T1000 (cell line): ENCODE measurements at places on chromosomes 7 and 10.
A peak's percentile ranks its signal among the peaks of the same experiment; 100 is the strongest.

DNA sequence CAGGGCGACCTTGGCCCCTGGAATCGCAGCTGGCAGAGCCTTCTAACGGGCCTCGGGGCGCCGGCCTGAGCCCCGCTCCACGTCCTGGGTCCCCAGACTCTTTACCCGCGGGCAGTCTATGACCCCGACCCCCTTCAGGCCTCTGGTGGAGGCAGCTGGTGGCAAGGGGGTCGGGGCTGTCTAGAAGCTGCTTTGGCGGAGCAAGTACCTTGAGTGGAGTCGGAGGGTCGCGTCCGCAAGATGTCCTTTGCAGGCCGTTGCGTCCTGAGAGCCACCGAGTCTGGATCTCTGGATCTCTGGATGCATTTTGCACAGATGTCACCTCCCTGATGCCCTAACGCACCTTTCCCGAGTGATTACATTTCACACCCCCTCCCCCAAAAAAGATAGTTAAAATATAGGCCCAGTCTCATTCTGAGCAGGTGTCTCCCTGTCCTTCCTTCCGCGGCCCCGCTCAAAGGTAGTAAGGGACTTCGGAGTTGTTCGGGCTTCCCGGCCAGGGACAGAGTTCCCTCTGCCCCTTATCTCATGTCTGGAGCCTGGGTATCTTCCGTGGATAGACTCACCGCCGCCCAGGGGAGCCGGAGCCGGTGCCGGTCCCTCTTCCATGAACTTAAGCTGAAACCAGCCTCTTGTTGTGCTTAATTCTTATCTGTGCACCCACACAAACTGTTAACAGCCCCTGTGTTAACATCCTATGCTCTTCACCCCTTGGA is 457 bp downstream of the ACADSB start:
- no peak for DNase-seq

DNA sequence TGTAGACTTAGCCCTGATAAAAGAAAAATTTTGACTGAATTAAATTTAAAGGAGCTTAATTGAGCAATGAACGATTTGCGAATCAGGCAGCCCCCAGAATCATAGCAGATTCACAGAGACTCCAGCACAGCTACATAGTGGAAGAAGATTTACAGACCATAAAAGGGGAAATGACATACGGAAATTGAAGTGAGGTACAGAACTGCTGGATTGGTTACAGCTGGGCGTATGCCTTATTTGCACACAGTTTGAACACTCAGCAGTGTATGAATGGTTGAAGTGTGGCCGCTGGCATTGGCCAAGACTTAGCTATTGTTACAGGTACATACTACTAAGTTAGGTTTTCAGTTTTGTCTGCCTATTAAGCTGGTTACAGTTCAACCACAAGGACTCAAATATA is 433.5 kb upstream of the CELF2 start:
- DNase-seq = no peak

GRCh38 chr7:68700414-68700813 is 897.9 kb upstream of the AUTS2 start:
- DNase-seq = no peak

DNA sequence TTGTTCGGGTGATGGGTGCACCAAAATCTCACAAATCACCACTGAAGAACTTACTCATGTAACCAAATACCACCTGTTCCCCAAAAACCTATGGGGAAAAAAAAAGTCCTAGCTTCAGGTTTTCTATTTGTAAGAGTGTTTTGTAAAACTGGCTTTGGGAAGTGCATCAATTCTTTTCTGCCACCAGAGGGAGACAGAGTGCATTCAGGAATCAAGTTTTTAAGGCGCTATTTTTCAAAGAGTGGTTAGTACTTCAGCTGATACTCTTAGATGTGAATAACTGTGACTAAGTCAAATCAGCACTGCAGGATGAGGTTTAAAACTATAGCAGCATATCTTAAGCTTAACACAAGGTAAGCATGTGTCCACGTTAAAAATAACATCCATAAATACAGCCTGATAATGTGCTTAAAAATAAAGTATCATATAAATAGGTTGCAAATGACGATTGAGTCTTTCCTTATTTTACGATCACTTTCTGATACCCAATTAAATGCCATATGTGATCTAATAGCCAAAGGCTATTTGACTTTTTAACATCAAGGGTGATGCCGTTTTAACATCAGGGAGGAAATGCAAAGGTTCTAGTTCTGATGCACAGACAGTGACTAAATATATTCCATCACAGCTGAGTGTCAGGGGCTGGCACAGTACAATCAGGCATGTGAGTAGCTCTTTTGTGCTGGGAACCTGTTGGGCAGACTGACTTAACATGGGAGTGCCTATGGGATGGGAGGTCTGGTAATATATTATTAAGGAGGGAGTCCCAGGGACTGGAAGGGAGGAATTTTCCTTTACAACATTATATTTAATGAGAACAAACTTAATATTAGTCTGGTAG is 10.6 kb upstream of the LYZL2 start:
- DNase-seq = no peak

GRCh38 chr7:151736403-151736909 is 140.5 kb downstream of the PRKAG2 start:
- DNase-seq = peak; percentile 80

- DNase-seq = no peak
These were observed 1.3 kb upstream of the TM9SF3 start for GRCh38 chr10:96588060-96588554.

GRCh38 chr7:34603711-34604444 is 54.1 kb upstream of the NPSR1 start:
- no peak for DNase-seq

DNA sequence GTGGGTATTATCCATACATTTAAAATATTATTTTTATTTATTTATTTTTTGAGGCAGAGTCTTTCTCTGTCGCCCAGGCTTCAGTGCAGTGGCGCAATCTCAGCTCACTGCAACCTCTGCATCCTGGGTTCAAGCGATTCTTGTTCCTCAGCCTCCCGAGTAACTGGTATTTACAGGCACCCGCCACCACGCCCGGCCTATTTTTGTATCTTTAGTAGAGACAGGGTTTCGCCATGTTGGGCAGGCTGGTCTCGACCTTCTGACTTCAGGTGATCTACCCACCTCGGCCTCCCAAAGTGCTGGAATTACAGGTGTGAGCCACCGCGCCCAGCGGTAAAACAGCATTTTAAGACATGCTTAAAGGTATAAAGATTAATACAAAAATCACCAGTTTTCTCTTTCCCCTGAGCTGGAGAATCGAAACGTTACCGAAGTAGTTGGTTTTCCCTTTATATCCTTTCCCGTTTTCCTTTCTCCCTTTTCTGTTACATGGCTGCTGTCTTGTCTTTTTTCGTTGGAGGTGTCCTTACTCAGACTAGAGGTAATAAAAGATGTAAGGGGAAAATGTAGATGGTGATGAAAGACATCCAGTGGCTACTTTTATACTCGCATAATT is 1.7 kb downstream of the ARL5B start:
- no peak for DNase-seq

DNA sequence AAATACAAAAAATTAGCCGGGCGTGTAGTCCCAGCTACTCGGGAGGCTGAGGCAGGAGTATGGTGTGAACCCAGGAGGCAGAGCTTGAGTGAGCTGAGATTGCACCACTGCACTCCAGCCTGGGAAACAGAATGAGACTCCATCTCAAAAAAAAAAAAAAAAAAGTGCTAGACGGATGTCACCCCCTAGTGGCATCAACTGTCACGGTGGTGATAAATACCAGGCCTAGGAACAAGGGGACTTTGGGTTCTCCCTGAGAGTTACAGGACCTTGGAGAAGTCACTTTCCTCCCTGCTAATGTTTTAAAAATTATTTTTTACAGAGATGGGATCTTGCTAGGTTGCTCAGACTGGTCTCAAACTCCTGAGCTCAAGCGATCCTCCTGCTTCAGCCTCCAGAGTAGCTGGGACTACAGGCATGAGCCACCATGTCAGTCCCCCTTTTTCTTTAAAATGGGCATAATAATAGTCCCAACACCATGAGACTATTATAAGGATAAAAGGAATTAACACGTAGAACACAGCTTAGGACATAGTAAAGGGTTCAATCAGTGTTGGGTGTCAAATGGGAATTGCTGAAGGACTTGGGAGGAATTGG is 2.6 kb upstream of the TMEM130 start:
- DNase-seq = no peak

DNA sequence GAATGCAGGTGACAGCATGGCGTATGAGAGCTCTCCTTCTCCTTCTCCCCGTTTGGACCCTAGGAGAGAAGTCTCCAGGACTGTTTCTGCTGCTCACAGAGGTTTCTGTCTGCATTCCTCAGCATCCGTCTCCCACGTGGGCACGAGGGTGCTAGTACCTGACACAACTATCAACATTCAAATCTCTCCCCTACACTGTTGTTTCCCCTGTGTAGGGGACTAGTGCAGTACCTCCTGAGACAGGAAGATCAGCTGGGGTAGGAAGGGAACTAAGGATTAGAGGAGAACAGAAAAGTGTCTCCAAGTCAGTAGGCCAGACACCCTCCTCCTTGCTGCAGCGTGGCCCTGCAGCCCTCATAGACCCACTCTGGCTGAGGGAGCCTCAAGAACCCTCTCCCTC is 29.0 kb downstream of the STOX1 start:
- DNase-seq = no peak

GRCh38 chr10:119371704-119372663 is 164.6 kb downstream of the GRK5 start:
- DNase-seq = no peak

DNA sequence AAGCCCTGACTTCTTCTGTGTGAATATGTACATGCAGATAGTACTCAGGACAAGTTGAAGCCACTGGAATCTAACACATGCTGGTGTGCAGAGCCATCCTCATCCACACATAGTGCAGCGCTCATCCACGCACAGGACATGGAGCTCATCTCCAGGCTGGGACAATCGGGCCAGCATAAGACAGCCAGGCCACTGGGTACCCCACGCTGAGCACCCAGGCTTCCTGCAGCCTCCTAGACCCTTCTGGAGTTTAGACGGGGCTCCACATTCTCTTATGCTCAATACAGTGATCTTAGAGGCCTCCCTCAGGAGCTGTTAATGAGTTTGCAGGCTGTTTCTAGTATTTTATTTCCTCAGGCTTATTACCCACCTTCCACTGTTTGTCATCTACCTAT is 238.9 kb downstream of the TNS3 start:
- no peak for DNase-seq
